ENCODE measurements at places on chromosomes 3 and 15. TPM values are rescaled to one million over a fixed set of nuclear protein-coding genes. Genes with fewer than 3 reads are reported as not detected.

STRIT1 gene
- total RNA-seq = not detected

SCG5 gene
- 2.1 TPM for total RNA-seq

ZNF80 gene
- not detected for total RNA-seq

HYKK gene
- 1.4 TPM for total RNA-seq

ATOSA gene
- 16.7 TPM for total RNA-seq

CISH gene
- 1.0 TPM for total RNA-seq

PRR20G gene
- total RNA-seq = not detected

RBP2 gene
- not detected for total RNA-seq

GPR156 gene
- total RNA-seq = 0.14 TPM

GP5 gene
- under 0.01 TPM for total RNA-seq

ZBTB20 gene
- total RNA-seq = 7.1 TPM

MCF2L2 gene
- total RNA-seq = 0.68 TPM

CHRD gene
- not detected for total RNA-seq

ISG20 gene
- 4.8 TPM for total RNA-seq

NPHP3 gene
- total RNA-seq = 13.0 TPM

IGSF10 gene
- total RNA-seq = under 0.01 TPM

DUOXA2 gene
- total RNA-seq = not detected

ADGRG7 gene
- not detected for total RNA-seq

PROK2 gene
- total RNA-seq = not detected

NTRK3 gene
- total RNA-seq = not detected

ZPLD1 gene
- total RNA-seq = 0.07 TPM

Data from nasal cavity respiratory epithelium epithelial cell of viscerocranial mucosa (primary cell).